Lower lobe of right lung (tissue), 2 donors: ENCODE measurements at places on chromosomes 6 and 20. TPM values are rescaled to one million over a fixed set of nuclear protein-coding genes. Genes with fewer than 3 reads are reported as not detected.

DNA sequence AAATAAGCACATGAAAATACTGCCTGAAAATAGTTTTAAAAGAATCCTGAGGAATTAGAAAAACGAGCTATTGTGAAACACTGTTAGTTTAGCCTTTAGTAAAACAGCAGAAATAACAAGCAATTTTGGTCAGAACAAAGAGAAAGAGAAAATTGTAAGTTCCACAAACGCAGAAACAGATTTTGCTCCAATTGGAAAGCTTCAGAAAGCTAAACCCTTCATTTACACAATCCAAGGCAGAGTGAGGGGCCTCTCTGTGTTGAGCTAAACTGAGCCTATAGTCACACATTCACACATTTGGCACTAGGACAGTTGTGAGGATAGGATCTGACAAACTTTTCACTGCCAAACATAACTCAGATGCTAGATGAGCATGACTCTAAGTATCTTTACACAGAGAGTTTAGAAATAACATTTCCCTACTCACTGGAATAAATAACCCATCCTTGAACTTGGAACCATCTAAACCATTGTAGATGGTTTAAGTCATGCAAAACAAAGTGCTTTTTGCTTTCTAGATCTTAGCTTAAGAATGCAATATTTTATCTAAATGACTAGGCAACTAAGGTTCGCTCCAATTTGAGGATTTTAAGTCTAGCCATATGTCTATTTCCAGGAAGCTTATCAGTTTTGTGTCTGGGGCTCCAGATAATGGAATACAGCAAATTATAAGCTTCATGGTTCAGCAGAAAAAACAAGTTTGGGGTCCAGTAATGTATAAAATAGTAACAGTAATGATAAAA, 122.6 kb downstream of the SGK1 start:
- no peaks in the 10 kb centered on the region for H3K4me1 ChIP-seq
- no peaks in the 10 kb centered on the region for H3K36me3 ChIP-seq
- H3K27ac ChIP-seq: no peak overlapping the region
- no peaks in the 10 kb centered on the region for H3K27me3 ChIP-seq

The ZBTB9 gene
- total RNA-seq: 9.5 TPM

DNA sequence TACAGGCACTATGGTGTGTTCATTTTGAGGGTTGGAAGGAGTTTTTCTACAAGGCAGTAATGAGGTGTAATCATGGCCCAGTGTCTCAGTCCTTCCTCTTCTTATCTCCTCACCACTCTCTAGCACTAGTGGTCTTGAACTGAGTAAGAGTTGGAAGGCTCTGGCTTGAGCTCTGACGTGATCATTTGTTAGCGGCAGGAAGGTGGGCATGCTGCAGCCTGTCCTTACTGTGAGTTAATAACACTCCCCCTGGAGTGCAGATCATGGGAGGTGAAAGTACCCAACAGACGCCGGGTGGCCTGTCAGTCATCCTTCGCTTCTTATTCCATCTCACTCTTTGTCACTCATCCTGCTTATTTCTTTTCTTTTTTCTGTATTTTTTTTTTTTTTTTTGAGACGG, 356.9 kb downstream of the CDKAL1 start:
- DNase-seq: no peak
- no peaks in the 10 kb centered on the region for H3K4me1 ChIP-seq
- H3K27ac ChIP-seq: no peak overlapping the region
- no peak overlapping the region for H3K4me3 ChIP-seq
- H3K36me3 ChIP-seq: no peaks in the 10 kb centered on the region

- no peak for DNase-seq
- H3K27me3 ChIP-seq: no peaks in the 10 kb centered on the region
- no peaks in the 10 kb centered on the region for H3K4me1 ChIP-seq
Observed at GRCh38 chr20:60132162-60132826, 174.1 kb downstream of the CDH26 start.

- no peaks in the 10 kb centered on the region for H3K4me1 ChIP-seq
- no peaks in the 10 kb centered on the region for H3K36me3 ChIP-seq
- no peak overlapping the region for H3K4me3 ChIP-seq
- H3K27ac ChIP-seq: no peak overlapping the region
- no peak for DNase-seq
Observed at GRCh38 chr6:156659822-156660198, 117.4 kb upstream of the ARID1B start.

- no peak overlapping the region for H3K4me3 ChIP-seq
- peaks cover 4% of the 10 kb centered on the region for H3K36me3 ChIP-seq
- no peak for DNase-seq
Observed at GRCh38 chr6:134029495-134030455, 22.6 kb downstream of the SLC2A12 start.

- H3K27ac ChIP-seq: no peak overlapping the region
- no peaks in the 10 kb centered on the region for H3K36me3 ChIP-seq
- DNase-seq: no peak
- H3K4me1 ChIP-seq: no peaks in the 10 kb centered on the region
- H3K27me3 ChIP-seq: no peaks in the 10 kb centered on the region
- H3K4me3 ChIP-seq: no peak overlapping the region
Observed at GRCh38 chr20:59082077-59082740, 39.6 kb upstream of the PRELID3B start.

The DCDC2 gene
- total RNA-seq: 5.6 TPM

The FOXC1 gene
- 2.3 TPM for total RNA-seq

DNA sequence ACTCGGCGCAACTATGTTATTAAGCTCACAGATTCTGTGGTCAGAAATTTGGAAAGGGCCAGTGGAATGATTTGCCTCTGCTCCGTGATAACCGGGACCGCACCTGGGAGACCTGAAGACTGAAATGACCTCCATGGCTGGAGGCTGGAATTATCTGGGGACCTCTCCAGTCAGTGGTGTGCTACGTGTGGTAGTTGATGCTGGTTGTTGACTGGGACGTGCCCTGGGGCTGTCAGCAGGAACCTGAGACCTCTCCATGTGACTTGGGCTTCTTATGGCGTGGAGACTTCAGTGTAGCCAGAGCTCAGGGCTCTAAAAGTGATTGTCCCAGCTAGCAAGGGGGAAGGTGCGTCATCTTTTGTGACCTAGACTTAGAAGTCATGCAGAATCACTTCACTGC, 50.3 kb downstream of the CHMP4B start:
- peaks cover 17% of the 10 kb centered on the region for H3K36me3 ChIP-seq
- H3K4me1 ChIP-seq: peaks cover 25% of the 10 kb centered on the region
- H3K4me3 ChIP-seq: no peak overlapping the region
- H3K27me3 ChIP-seq: no peaks in the 10 kb centered on the region
- DNase-seq: no peak

- H3K27ac ChIP-seq: no peak overlapping the region
- no peaks in the 10 kb centered on the region for H3K4me1 ChIP-seq
- DNase-seq: no peak
- H3K27me3 ChIP-seq: peaks cover 4% of the 10 kb centered on the region
- no peak overlapping the region for H3K4me3 ChIP-seq
- H3K36me3 ChIP-seq: no peaks in the 10 kb centered on the region
Observed at GRCh38 chr6:45812922-45813321, 202.7 kb downstream of the CLIC5 start.

DNA sequence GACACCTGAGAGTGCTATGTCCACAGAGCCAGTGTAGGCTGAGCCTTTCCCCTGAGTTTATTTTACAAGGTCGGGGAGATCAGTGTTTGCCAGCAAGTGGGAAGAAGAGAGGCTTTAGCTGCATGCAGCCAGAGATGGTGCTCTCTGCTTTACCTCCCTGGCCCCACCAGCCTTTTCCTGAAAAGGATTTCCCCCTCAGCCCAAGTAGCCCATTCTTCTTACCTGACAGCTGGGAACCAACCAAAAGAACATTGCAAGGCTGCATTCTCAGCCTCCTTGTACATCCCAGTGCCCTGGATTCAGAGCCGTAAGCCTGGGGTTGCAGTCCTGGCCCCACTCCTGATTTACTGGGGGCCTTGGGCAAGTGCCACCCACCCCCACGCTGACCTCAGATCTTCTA, 16.9 kb downstream of the SNPH start:
- no peaks in the 10 kb centered on the region for H3K27me3 ChIP-seq
- no peaks in the 10 kb centered on the region for H3K36me3 ChIP-seq
- DNase-seq: no peak
- H3K4me1 ChIP-seq: no peaks in the 10 kb centered on the region
- H3K27ac ChIP-seq: no peak overlapping the region

DNA sequence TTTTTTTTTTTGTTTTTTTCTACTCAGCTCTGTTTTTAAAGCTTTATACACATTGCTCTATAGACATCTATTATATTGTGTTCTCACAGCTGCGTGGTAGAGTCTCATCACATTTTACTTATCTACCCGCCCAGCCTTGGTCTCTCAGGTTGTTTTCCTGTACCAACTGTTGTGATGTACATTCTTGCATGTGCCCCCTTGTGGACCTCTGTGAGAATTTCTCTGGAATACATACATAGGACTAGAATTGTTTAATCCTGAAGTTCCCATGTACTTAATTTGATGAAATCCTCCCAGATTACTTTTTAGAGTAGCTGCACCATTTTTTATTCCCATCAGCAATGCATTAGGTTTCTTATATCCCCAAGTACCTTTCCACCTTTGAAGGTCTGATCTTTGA, 40.4 kb upstream of the TINAG start:
- DNase-seq: no peak
- H3K27me3 ChIP-seq: no peaks in the 10 kb centered on the region
- no peaks in the 10 kb centered on the region for H3K36me3 ChIP-seq
- H3K27ac ChIP-seq: no peak overlapping the region
- H3K4me1 ChIP-seq: no peaks in the 10 kb centered on the region
